Omental fat pad (tissue), 4 donors: ENCODE measurements at places on chromosomes 3 and 15.

DNA sequence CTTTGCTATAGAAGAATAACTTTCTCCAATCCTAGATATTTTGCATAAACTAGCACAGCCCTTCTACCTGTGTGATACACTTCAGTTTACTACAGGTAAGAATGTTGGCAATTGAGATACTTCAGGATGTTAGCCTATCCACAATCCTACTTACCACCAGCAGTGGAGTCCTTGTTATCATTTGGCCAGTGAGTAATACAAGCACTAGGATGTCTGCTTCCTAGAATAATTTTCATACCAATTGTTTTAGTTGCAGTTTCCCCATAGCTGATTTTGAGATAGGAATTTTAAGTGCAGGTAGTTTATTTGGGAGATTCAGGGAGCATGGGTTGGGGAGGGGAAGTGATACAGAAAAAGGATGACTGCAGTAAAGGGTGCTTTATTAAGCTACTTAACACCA is 147.2 kb downstream of the EPHA6 start:
- DNase-seq = no peak

DNA sequence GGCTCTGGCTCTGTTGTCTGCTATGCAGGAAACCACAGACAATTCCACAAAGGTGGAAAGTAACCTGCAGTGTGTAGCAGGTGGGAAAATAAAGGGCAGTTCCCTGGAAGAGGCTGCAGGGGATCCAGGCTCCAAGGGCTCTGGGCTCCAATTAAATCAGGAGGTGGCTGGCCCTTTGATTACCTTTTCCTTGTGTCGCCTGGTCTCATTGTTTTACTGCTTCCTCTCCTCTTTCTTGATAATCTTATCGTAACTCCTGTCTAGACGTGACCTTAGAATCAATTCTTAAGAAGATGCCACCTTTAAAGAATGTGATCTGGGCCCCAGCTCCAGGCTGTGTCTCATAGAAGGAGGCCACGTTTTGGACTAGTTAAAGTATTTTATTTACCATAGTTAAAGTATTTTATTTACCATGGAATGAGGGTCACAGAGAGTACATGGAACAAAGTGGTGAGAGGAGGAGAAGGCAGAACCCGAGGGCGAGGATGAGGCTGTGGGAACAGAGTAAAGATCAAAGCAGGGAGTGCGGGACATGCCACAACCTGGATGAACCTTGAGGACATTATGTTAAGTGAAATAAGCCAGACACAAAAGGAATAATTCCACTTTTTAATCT is 237.5 kb upstream of the STT3B start:
- no peak for DNase-seq

DNA sequence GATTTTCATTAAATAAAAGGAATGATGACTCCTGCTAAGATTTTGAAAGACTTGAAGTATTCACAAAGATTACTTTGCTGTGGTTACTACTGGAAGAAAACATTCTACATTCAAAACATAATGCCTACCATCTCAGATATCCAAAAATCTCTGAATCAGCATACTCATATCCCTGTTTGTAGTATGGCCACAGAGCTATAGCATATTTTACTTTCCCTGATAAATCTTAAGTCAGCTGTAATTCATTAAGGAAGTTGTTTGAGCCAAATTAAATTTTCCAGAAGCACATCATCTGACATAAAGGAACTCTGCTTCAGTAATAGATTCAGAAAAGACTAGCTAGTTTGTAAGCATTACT is 942.0 kb downstream of the ROBO1 start:
- no peak for DNase-seq

DNA sequence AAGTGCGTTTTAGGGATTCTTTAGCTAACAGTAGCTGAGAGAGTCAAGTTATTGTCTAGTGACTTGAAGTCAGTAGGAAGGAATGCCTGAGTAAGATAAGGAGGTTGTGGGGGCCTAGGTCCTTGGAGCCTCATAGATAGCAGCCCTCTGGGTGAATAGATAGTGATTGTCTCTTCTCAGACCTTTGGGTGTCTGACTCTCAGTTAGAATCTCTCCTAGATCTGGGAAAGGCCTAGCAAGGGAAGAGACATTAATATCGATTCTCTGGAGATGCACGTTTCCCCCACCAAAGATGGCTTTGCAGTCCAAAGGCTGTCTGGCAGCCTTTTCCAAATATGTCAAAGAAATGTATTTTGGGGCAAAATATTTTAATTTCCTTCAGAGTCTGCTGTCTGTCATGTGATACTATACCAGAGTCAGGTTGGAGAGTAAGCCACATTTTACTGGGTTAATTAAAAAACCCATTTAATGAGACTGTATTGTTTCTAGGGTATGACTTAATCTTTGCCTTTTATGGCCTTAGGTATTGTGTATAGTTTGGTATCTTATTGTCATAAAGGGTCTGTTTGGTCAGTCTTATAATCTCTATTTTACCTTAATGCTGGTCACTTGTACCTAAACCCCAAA is 92.2 kb downstream of the ST6GAL1 start:
- no peak for DNase-seq
